ENCODE measurements at places on chromosomes 2 and 18.

DNA sequence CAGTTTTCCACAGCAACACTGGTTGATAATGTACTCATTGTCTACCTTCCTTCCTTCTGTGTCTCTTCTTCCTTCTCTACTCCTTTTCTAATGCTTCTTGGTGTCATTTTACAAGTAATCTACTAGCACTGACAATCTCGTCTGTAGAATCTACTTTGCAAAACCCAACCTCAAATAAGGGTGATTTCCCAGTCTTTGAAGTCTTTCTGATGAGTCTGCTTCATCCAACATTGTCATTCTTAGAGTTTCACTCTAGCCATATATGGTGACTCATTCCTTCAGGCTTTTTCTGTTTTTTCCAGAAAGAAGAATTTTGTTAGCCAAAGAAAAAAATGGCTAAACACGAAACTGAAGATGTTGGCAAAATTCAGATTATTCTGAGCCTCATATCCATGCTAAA lies 288.7 kb downstream of the MBD2 start:
- DNase-seq = no peak

GRCh38 chr2:96806468-96807126 lies 9.5 kb upstream of the CNNM3 start:
- DNase-seq = peak; percentile 89

GRCh38 chr2:127165539-127165935 lies 54.6 kb downstream of the CYP27C1 start:
- DNase-seq = peak; percentile 34

DNA sequence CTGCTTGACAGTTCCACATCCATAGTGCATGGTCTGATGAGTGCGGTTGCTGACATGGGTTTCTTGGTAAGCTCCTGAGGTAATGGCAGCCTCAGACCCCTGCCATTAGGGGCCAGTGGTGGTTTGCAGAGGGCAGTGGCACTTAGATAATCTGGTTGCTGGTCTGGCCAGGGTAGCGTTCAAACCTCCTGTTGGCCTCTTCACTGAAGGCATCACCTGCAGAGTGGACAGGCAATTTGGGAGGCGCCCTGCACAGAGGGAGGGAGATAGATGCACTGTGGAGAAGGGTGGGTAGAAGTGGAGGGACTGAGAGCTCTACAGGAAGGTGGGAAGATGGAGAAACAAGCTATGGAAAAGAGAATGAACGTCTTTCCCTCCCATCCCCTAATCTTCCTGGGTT lies 3.7 kb downstream of the HTRA2 start:
- no peak for DNase-seq

- DNase-seq = peak; percentile 90
Measured at GRCh38 chr2:54081574-54081973, 33.8 kb upstream of the ACYP2 start.

GRCh38 chr18:28075501-28075900 lies 101.4 kb downstream of the CDH2 start:
- peak; percentile 31 for DNase-seq

GRCh38 chr2:186693446-186693832 lies 421 bp upstream of the FAM171B start:
- no peak for DNase-seq

GRCh38 chr18:59733421-59733820 lies 36.2 kb upstream of the CCBE1 start:
- no peak for DNase-seq

GRCh38 chr18:61530681-61531080 lies 197.5 kb downstream of the CDH20 start:
- no peak for DNase-seq

DNA sequence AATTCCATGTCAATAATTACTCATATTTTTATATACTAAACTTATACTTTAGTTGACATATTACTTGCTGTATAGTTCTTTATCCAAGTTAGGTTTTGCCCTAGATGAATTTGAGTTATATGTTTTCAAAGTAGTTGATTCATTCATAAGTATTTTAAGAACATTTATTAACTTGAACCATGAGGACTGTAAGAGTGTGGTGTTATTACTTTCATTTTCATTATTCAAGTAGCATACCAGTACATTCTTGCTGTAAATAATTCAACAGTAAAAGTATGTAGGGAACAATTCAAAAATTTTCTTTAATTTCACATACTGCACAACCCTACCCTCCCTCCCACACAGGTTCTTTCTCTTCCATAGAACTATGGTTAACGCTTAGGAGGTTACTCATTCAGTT lies 75.4 kb downstream of the ANKRD12 start:
- DNase-seq = no peak

DNA sequence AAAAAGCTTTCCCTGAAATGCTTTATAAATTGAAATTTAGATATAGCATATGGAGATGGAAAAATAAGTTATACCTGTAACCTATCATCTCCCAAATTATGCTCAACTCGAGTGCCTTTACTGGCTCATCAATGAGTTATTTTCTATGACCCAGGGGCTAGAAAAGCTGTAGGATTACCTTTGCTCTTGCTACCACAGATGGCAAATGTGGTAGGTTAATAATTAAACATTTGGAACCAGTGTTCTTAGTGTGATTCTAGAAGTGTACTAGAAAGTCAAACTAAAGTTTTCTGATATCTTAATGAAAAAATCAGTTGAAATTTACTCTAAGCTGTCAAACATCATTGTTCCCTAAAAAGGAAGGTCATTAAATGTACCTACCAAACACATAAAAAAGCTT lies 22.5 kb downstream of the ALS2 start:
- DNase-seq = no peak

DNA sequence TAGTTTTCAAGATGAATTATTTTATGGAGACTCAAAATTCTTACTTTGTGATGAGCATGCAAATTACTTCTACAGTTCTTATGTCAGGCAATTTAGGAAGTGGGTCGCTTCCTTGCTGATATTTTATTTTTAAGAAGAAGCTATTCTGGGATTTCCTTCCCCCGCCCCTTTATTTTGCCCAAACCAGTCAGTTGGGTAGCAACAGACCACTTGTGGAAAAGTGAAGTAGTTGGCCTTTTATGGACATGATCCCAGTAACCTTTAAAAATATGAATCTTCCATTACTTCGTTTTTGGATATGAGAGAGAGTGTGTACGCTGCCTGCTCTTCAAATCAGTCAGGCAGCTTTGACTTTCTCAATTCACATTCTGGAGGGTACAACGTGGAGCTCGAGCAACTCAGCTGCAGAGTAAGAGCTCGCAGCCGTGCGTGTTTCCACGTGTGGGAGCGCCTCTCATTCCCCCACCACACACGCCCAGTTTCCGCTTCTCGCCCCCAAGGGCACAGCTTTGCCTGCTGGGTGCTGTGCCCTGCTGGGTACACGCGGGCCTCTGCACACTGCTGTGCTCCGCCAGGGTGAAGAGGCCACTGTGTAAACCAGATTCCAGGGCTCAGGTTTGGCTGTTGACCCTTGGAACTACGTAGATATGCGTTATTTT lies 92.6 kb downstream of the ITGB1BP1 start:
- no peak for DNase-seq

DNA sequence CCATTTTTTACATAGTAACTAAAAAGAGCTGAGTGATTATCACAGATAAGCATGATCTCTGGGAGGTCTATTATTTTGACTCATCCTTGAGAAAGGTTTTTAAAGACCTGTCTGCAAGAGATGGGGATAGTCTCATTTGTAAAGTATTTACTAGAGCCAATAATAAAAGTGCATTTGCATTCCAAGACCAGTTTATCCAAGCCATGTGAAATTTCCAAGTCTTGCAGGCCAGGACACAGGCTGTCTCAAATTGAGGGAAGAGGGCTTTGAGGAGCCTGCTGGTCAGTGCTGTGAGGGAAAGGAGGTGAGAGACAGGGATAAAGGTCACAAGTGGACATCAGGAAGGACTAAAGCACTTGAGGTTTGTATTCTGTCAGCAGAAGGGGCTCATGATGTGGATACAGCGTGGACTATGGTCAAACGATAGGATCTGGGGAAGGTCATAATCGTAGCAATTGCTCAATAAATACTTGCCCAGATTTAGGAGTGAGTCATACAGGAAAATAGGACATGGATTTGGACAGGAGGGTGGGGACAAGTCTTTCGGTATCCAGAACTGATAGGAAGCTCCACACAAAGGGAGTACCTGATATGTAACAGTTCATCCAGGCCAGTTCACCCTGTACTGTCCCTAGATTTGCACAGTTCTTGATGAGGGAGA lies 6.6 kb upstream of the CDH2 start:
- DNase-seq = no peak

DNA sequence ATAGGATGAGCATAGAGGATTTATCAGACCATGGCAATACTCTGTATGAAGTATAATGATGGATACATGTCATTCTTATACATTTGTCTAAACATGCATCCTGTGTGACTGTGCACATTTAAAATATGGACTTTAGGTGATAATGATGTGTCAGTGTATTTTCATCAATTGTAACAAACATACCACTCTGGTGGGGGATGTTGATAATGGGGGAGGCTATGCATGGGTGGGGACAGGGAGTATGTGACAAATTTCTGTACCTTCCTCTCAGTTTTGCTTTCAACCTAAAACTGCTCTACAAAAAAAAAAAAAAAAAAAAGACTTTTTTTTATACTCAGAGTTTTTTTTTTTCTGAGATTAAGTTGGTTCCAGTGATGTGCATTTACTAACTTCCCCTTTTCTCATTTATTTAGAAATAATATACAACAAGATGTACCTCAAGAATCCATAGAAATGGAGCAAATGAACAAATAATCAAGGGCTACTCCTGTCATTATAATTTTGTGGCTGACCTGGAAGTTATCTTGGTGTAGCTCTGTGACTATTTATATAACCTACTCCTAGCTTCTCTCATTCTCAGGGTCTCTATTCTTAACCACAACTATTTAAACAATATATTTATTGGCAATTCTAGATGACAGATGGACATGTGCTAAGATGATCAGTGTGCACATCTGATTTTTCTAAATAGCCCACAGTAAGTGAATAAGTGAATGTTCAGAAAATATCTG lies 108.9 kb upstream of the ITGA4 start:
- DNase-seq = no peak

- no peak for DNase-seq
Measured at GRCh38 chr2:40282428-40282827, 169.5 kb downstream of the SLC8A1 start.

GRCh38 chr2:16162491-16163040 lies 222.2 kb downstream of the MYCN start:
- no peak for DNase-seq

- no peak for DNase-seq
Measured at GRCh38 chr18:27005589-27005988, 140.1 kb upstream of the AQP4 start.

DNA sequence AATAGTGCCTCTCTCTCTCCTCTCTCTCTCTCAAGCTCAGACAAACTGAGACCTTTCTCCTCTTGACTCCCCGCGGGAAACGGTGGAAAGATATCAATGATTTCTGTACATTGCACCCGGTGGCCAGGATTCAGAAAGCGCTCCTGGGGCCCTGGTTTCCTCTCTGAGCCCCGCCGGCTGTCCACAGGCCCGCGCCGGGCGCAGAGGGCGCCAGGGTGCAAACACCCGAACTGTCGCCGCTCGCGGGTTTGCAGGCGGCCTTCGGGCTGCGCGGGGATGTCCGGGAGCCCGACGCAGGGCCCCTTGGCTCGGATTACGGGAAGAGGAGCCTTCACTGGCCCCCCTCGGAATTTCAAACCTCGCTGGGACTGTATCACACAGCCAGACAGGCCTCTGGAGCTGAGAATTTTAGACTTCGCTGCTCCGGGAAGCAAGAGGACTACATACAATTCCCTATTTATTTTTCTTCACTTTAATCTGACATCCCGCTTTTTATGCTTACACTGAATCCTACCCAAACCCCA lies 5.2 kb upstream of the EN1 start:
- no peak for DNase-seq

DNA sequence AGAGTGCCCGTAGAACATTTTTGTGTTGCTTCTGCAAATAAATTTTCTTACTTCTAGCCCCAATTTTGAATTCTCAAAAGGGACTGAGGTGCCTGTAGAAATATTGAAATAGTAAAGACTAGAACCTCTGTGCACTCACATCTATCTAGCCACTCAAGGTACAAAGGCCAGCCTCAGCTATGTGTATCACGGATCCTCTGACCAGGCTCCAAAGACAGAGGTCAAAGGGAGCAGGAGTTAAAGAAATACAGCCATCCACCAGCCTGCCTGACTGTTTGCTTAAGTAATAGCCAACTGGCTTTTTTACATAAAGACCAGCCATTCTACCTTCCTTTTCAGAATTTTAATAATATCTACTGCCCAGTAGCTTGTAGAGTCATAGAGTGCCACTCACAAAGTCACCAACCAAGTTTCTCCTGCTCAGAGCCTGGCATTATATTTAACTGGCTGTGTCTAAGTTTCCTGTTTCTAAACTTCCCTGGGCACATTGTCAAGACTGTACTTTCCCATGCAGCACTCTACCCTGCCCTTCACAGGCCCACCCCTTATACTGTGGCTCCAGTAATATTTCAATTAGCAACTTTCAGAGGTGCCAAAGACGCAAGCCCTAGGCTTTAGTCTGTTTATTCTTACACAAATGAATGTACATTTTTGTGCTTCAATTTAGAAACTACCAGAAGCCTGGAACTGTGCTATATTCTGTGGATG lies 338.3 kb upstream of the NT5C1B start:
- no peak for DNase-seq

- DNase-seq = no peak
Measured at GRCh38 chr2:201781557-201782051, 871 bp upstream of the ALS2 start.

DNA sequence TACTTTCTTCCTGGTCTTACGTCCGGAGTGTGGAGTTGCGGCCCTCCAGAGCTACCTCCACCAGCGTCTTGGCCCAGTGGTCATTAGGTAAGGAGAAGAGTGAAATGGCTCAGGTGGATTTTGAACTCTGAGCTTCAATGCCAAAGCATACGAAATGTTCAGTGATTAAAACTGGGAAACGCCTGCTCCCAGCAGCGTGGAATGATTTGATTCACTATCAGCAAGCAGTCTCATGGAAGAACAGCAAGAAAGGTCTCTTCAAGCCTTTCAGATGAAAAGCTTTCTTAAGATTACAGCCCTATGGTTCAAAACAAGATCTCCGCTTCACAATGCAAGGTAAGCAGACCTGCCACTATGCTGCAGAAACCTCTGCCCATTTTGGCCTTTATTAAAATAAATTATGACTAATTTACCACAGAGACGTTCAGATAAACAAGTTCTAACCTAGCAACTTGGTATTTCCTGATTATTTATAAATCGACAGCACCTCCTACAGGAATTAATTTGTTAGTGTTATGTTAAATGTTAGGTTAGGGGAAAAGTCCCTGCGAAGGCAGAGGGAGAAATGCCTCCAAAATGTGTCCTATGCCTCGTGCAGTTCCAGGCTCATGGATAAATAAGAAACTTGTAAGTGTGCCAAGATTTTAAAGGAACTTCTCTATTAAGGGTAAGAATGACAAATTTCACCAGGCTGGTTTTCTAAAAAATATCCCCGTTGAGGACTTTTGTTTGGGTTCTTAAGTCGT lies 10.1 kb downstream of the SP9 start:
- DNase-seq = peak; percentile 55

DNA sequence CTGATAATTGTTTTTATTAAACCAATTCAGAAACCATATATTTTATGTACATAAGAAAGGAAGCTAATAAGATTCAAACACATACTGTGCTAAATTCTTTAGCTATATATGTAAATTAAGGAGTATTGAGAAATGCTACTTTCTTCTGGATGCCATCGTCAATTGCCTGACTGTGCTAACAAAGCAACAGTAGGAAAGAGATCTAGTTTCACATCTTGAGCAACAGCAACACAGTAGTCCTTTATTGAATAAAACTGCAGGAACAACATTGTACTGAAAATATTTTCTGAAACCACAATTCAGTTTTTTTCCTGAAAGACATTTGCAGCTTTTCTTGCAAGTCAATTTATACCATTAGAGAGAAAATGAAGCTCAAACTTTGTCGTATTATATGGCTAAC lies 1404.9 kb upstream of the SLC39A10 start:
- no peak for DNase-seq
